Stimulated activated CD4-positive, alpha-beta T cell treated with anti-CD3 and anti-CD28 coated beads, TNF-alpha, amount 100 ng/mL, for 24 hours (primary cell): ENCODE measurements at places on chromosomes 7 and 10.
A peak's percentile ranks its signal among the peaks of the same experiment; 100 is the strongest.

DNA sequence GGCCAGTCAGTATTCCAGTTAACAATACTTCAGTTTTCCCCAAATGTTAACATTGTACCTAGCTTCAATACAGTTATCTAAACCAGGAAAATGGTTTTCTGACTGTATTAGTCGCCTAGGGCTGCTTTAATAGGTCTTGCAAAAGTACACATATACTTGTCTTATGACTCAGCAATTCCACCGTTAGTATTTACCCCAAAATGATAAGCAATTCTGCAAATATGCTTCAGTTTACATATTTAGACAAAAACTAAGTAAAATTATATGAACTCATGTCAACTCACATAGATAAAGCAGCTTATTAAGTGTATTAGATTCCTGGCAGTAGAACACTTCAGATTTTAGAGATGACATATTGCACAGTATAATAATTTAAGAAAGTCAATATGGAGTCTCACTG, 363.3 kb downstream of the ARL4A start:
- DNase-seq, result no peak

DNA sequence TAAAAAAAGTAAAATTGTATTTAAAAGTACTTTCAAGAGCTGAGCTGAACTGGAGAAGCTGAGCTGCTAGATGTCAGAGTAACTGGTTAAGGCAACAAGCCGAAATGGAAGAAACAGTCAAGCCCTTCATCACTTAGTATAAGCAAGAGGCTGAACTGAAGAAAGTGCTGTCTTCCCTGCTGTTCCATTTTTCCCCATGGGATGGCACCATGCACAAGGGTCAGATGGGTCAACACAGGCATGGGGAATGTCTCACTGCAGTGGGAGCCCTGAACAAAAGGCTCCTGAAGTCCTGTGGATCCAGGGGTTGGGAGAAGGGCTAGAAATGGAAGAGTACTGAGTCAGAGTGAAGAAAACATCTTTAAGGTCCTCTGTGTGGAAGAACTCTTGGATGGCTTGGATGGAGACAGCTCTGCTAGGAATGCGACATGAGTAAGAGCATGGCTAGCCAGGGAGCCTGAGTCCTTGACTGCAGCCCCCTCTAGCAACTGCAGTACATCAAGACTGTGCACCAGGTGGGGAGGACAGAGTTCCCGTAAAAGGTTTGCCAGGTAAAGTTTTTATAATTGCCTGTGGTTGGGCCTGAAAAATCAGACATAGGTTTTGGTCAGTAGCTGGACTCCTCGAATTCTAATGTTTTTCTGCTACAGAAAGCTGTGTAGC, 348.3 kb downstream of the GPR158 start:
- no peak for DNase-seq

DNA sequence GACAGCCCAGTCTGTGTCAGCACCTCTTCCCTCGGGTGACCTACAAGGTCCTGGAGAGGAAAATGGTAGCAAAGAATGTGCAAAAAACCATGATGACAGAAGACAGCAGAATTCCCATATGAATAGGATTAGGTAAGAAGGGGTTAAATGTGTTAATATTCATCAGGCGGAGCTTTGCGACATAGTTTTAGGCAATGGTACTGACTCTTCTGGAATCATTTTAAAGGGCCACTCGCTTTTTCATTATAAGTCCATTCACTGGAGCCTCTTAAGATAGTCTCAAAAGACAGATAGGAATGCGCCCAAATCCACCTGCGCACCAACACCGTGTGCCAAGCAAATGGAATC, 38.2 kb downstream of the DLG5 start:
- no peak for DNase-seq

DNA sequence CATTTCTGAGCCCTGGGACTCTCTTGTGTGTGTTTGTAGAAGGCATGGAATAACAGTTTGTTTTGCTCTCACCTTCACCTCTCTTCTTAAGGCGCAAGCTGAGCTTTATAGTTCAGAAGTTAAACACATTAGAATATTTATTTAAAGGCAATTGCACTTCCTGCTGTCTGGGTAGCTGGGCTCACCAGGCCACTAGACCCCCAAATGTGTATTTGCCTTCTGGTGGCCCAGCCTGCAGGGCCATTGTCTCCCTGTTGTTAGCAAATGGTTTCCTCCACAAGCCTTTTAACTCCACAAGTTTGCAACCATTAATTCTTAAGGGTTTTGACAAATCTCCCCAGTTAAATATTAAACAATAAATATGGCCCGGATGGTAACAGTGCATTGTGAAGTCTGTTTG, 31.1 kb upstream of the NEUROD6 start:
- no peak for DNase-seq

DNA sequence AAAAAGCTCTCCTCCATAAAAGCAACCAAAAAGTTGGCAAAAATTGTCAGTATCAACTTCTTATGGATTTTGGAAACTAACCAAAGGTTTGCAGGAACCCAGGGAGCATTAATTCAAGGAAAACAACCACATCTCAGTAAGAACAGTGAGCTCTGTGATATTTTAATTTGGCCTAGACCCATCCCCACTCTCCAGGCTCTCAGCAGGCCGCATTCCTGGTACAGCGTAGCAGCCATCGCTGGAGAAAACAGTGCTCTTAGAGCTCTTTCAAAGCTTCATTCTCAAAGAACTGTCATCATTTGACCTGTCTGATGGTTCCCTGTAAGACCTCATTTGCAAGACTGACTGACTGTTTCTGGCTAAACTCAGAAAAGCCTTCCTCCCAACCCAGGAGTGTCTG, 81.9 kb downstream of the NUDCD3 start:
- no peak for DNase-seq

- DNase-seq, result no peak
Observed at GRCh38 chr7:94913391-94913790, 6.0 kb downstream of the PPP1R9A start.

- no peak for DNase-seq
Observed at GRCh38 chr10:99832439-99832838, 50.0 kb downstream of the ABCC2 start.

GRCh38 chr7:128863433-128863989, 855 bp downstream of the ATP6V1F start:
- peak; percentile 47 for DNase-seq

DNA sequence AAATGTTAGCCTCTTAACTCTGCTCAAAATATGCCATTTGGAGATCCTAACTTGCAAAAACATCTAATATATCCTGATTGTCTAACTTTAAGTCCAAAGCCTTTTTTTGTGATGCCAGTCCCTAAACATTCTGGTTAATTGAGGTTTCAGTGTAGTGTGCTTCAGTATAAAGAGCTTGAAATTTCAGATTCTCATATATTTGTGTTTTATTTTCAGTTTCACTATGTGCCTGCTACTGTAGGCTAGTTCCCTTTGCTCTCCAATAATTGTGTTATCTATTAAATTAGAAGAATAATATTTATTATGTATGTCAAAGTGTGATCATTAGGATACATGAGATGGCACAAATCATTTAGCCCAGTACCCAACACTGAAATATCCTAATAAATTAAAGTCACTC, 1361.2 kb downstream of the XPNPEP1 start:
- DNase-seq, result no peak
